Omental fat pad (tissue), 4 donors: ENCODE measurements at places on chromosomes 6 and 20. TPM values are rescaled to one million over a fixed set of nuclear protein-coding genes. Genes with fewer than 3 reads are reported as not detected.

OLIG3 gene
- total RNA-seq = not detected

MICA gene
- total RNA-seq = 16.6 TPM

TSPO2 gene
- total RNA-seq = not detected

SPEF1 gene
- not detected for total RNA-seq

DNA sequence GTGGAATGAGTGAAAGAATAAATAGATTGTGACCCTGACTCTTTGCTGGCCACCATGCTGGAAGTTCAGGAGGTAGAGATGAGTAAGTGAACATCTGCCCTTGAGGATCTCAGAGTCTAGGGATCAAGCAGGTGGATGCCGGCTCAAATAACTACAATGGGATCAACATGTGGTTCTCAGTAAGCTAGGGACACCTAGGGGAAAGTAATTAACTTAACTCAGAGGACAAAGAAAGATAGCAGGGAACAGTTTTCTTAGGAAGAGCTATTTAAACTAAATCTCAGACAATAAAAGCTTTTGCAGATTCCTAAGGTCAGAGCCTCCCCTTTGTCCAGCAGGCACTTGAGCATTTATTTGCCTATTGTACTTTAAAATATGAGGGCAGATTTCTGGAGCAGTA is 29.1 kb downstream of the SLC13A3 start:
- DNase-seq = no peak

- no peak for DNase-seq
These were observed 2.3 kb downstream of the HLA-DMB start for GRCh38 chr6:32938494-32938893.

GRCh38 chr6:108872141-108872557 is 23.9 kb downstream of the ARMC2 start:
- no peak for DNase-seq

GRCh38 chr6:118252474-118252873 is 295.6 kb upstream of the PLN start:
- no peak for DNase-seq

- DNase-seq = no peak
These were observed 252.0 kb downstream of the KIF16B start for GRCh38 chr20:16321291-16321690.

DNA sequence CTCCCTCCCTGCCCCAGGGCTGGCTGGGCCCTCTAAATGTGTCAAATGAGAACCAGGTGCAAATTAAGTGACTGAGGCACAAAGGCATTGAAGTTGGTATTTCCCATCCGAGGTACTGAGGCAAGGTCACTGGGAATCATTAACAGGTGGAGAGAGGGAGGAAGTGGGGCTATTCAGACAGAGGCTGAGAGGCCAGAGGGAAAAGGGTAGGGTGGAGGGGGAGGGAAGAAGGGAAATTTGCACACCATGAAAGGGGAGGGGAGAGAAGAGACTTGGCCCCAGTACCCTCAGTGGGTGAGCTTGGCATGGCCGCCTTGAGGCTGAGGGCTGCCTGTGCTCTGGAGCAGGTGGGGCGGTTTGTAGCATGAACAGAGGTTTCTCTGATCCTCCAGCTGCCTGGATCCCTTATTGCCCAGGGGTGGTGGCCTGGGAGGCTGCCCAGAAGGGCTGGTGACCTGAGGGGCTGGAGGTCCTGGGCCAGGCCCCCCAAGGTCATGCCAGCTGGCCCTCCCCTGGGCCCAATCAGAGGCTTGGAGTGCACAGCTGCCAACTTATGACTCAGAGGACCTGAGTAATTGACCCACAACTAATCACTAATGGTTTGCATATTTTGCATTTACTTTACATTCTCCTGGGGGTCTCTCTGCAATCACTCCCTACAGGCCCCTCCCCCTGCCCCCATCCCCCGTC is 40.3 kb upstream of the ZFAND3 start:
- no peak for DNase-seq

DNA sequence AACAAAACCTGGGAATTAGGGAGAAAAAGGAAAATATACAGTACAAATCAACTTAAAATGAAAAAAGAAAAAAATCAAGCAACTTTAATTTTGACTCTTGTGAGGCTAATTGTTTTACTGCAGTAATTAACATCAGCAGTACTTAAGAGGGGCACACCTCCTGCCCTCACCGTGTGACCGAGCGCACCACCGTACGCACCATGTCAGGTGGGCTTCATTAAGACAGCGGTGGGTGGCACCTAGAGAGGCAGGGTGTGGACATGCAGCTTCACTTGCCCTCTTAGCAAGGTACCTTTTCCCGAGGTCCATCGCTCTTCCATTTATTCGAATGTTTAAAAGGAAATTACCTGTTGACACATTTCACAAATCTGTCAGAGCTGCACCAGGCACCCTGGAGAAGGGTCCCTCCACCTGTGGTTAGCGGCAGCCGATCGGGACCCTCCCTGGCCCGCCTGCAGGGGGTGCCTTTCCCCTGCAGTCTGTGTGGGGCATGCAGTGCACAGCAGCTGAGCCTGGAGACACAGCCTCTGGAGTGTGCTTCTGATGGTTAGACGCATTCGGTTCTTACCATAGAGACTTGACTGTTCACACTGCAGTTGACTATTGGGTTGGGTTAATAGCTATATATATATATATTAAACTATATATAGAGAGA is 184.1 kb downstream of the TMEM242 start:
- no peak for DNase-seq

DNA sequence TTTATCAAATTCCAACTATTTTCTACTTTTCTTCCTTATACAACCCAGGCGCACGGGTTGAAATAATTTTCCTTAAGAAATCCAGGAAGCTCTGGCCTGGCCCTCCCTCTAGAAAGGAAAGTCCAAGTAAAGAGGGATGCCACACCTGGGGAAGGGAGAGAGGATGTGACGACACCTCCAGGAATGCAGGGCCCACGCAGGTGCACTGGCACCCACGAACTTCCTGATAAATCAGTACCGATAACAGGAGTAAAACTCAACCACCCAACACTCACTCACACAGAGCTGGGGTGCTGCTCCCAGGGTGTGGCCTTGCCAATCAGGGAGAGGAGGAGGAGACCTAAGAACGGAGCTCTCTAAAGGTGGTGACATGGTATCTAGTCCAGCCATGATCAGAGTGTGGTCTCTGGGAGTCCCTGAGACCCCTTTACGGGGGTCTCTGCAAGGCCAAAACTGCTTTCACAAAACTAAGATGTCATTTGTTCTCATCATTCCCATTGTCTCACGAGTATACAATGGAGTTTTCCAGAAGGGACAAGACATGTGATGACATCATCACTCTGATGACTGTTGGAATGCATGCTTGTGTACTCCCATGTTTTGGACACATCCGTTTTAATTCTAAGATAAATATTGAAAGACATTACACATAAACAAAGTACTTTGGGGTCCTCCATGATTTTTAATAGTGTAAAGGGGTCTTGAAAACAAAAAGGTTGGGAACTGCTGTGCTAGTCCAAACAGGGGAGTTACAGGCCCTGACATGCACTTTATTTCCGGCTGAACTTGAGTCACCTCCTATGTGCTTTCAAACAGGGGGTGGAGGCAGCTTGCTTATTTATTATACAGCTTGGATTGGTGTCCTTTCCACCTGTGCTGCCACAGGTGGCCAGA is 2.2 kb upstream of the PARD6B start:
- DNase-seq = no peak

- DNase-seq = no peak
These were observed 608.7 kb downstream of the EYS start for GRCh38 chr6:65098349-65098748.

GRCh38 chr6:40668203-40668602 is 81.0 kb upstream of the LRFN2 start:
- no peak for DNase-seq

DNA sequence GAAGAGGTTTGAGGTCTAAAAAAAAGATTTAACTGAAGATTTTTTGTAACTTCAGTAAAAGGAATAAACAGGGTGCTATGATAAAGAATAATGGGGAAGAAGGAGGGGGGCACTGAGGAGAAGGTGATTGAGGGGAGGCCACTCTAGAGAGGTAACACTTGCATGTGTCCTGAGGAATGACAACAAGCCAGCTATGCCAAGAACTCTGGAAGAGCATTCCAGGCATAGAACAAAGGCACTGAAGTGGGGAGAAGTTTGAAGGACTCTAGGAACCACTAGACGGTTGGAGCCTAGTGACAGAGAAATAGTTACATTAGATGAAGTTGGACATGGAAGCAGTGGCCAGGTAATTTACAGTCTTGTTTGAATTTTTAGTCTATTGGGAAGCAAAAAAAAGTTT is 10.8 kb upstream of the SF3B5 start:
- no peak for DNase-seq
